ENCODE measurements at places on chromosomes 2 and 18.

DNA sequence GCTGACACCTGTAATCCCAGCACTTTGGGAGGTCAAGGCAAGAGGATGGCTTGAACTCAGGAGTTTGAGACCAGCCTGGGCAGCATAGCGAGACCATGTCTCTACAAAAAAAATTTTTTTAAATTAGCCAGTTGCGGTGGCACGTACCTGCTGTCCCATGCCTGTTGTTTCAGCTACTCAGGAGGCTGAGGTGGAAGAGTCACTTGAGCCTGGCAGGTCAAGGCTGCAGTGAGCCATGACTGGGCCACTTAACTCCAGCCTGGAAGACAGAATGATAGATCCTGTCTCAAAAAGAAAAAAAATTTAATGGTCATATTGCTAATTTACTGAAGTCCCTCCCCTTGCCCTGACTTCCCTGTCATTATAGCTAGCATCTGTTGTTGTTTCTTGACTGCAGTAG lies 112.6 kb downstream of the ARHGAP28 start:
- no peak for DNase-seq

DNA sequence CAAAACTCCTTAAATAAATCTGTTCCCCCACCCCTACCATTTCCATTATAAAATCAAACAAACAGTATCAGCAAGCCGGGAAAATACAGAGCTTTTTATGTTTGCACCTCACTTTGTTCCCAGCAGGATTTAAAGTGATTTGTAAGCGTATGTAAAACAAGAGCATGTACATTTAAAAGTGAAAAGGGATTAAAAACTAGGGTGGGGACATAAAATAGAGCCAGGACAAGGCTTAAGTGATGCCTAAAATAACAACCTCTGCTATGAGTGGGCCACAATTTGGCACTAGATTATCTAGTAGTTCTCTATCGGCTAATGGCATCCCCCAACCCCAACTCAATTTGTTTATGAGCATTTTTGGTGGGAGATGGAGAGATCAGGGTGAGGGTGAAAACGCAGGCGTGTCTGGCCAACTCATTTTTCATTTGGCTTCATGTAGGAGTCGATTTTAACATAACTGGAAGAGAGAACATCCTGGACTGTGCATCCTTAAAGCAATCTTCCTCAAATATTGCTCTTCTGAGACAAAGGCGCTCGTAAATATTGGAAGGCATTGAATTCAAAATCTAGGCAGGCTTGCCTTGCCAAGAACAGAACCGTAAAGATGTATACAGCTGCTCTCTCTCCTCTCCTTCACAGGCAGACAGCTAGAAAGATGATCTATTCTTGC lies 34.5 kb upstream of the TSPYL6 start:
- no peak for DNase-seq

DNA sequence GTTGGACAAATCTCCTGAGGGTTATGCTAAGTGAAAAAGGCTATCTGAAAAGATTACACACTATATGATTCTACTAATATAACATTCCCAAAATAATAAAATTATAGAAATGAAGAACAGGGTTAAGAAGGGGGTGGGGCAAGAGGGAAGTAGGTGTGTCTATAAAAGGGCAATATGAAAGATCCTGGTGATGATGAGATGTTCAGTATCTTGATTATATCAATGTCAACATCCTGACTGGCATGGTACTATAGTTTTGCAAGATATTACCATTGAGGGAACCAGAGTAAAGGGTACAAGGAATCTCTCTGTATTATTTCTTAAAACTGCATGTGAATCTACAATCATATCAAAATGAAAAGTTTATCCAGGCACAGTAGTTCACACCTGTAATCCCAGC lies 16.7 kb downstream of the CFAP53 start:
- no peak for DNase-seq

DNA sequence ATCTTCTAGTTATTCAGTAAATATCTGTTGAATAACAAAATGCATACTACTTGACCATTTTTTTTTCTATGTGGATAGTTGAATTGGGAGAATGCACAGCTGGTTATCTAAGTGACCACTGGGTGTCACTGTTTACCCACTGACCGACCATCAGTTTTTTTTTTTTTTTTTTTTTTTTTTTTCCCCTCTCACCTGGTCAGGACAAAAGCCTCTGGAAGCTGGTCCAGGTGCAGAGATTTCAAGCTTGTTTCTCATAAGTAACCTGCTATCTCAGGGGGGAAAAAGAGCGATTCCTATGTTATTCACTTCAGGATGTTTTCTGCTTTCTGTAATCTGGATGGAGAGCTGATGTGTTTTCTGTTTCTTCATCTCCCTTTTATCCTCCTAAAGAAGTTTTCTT lies 256.0 kb downstream of the DCDC2C start:
- DNase-seq, result no peak

DNA sequence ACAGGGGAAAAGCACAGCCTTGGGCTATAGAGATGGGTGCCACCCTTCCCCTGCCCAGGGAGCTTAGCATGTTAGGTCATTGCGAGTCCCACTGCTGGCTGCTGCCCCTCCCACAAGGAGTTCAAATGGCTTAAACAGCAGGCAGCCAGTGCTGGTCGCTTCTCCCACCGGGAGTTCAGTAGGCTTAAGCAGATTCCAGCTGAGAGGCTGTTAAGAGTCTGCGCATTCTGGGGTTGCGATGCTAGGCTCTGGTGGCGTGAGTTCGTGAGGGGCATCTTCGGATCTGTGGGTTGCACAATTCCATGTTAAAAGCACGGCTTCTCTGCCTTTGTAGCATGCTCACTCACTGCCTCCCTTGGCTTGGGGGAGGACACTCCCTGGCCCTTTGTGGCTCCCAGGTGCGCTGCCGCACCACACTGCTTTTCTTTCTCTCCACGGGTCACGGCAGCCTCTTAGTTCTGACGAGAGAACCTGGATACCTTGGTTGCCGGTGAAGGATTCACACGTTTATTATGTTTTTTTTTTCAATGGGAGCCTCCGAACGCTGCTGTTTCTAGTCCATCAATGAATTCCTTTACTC lies 93.2 kb downstream of the UNC80 start:
- DNase-seq, result no peak

DNA sequence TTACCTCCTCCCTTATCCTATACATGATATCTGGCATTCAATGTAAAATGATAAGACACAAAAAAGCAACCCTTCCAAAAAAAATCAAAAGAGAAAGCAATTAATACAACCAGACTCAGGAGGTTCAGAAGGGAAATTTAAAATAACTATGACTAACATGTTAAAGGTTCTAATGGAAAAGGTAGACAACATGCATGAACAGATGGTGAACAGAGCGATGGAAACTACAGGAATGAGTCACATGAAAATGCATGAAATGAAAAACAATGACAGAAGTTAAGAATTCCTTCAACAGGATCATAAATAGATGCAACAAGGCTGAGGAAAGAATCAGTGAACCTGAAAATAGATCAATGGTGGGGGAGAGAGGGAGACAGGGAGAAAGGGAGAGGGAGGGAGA lies 26.1 kb upstream of the ERCC3 start:
- no peak for DNase-seq

GRCh38 chr2:60212181-60212945 lies 341.1 kb downstream of the BCL11A start:
- DNase-seq, result no peak

- no peak for DNase-seq
Observed at GRCh38 chr2:196959281-196959680, 32.8 kb upstream of the PGAP1 start.

DNA sequence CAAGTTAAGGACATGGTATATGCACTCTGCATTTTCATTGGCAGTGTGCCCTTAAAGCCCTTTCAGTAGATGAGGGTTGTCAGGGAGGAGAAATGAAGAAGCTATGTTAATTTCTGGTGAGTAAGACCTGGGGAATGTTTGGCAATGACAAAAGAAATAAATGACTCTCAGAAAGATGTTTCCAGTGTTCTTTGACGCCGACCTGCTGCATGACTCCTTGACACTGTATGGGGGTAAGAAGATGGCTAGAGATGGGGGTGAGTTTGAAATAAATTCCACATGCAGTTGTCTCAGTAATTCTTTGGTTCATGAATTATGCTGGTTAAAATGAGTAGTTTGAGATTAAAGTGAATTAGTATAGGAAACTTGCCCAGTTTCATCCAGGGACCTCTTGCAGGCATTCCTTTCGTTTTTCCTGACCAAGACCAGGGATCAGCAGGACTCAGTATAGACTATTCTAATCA lies 5.9 kb downstream of the CCDC121 start:
- DNase-seq, result no peak

GRCh38 chr2:240895656-240896388 lies at the start of gene MAB21L4:
TSS of gene MAB21L4 (minus strand) at chr2:240896156. CDS start at chr2:240895997, 159 bp downstream.
- no peak for DNase-seq

GRCh38 chr2:128452024-128452411 lies 133.3 kb upstream of the HS6ST1 start:
- DNase-seq, result no peak

DNA sequence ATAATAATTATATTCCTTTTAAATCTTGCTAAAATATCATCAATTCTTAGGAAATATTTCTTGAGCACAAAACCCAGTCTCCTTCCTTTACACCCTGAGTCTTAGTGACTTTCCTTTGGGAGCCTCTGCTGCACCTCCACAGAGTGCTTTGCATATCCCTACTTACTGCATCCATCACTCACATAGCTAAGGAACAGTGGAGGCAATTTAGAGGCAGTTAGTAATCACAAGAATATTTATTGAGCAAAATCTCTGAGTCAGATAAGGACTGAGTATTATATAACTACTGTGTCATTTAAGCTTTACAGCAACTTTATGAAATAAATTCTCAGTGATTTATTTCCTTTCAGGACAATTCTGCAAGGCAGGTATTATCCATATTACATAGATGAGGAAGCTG lies 327.7 kb downstream of the TMX3 start:
- DNase-seq, result no peak

- DNase-seq, result no peak
Observed at GRCh38 chr2:99150706-99151105, 4.0 kb downstream of the TSGA10 start.

DNA sequence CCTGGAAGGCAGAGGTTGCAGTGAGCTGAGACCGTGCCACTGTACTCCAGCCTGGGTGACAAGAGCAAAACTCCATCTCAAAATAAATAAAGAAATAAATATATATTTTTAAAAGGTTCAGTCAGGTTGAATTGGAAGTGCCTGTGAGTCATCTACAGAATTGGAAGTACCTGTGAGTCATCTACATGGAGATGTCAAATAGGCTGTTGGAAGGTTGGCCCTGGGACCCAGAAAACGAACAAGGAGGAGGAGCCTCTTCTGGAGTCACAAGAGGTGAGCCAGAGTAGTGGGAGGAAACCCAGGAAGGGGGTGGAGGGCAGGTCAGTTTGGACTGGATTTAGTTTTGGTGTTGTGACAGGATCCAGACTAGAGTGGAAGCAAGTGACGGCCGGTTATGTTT lies 15.2 kb upstream of the SCYGR1 start:
- DNase-seq, result no peak

DNA sequence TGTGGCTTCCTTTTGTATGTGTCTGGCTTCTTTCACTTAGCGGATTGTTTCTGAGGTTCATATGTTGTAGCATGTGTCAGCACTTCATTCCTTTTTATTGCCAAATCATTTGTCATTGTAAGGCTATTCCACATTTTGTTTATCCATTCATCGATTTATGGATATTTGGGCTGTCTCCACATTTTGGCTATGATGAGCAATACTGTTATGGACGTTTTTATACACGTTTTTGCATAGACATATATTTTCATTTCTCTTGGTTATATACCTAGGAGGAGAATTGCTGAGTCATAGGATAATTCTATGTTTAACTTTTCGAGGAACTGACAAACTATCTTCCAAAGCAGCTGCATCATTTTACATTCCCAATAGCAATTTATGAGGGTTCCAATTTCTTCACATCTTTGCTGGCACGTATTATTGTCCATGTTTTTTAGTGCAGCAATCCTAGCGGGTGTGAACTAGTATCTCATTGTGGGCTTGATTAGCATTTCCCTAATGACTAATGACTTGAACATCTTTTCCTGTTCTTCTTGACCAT lies 48.1 kb upstream of the TBC1D8 start:
- no peak for DNase-seq

DNA sequence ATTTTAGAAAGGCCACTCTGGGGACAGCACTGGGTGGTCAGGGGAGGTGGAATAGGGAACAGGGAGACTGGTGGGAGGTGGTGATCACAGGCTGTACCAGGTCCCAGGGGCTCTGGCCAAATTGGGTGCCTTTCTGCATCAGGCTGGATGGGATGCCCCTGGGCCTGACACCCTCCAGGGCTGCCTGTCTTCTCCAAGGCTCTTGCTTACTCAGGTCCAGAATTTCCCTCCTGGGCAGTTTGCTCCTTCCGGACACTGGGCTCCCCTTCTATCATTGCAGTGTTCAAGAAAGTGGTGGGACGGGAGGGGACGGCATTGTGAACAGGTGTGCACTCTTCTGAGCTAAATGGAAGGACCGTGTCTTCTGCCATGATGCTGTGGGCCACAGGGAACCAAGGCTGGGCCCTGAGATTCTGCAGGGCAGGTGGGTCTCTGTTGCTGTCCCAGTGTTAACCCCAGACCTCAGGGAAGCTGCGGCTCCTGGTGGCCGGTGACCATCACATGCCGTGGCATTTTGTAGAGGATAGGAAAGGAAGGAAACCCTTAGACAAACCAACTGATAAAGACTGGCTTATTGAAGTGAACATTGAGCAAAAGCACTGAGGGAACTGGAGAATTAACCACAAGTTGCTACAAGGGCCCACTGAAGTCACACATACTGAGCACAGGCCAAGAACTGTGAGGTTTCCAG lies 93.7 kb upstream of the HS6ST1 start:
- no peak for DNase-seq

GRCh38 chr2:219155054-219155644 lies 5.5 kb downstream of the NHEJ1 start:
- no peak for DNase-seq

DNA sequence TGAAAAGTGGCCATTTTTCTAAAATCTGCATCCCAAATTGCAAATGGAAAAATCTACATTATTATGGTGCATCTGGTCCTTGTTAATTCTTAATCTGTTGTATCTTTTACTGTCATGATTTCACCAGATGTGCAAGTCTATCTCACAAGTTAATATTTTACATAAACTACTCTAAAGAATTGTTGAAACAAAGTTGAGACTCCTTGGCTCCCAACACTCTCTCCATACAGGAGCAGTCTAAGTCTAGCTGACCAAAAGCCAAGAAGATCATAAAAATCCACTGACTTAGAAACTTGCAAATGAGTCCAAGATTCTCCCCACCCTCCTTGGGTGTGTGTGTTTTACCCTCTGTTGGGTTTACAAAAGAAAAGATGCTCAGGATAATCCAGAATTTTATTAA lies 85.1 kb downstream of the NCKAP5 start:
- DNase-seq, result no peak

DNA sequence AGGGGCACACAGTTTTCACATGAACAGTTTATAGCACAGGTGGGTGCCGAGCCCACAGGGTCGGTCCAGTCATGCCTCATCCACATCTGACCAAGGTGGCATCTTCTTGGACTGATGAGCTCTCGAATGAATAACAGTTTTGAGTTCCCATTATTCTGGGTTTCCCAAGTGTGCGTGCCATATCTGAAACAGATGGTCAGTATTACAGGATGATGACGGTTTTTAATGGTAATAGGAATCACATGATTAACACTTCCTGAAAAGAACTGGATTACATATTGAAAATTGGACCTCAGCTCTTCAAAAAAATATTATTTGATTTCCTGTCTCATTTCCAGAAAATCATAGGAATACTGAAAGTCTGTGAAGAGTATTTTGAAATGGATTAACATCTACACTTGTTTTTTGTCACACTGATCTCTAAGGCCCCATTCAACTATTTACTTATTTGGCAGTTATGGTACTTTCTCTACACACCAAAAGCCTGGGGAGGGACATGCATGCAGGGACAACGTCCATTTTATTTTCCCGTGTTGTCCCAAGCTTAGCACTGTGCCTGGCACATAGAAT lies 22.2 kb upstream of the NAB1 start:
- no peak for DNase-seq
